ENCODE measurements at places on chromosomes 2 and 18. TPM values are rescaled to one million over a fixed set of nuclear protein-coding genes. Genes with fewer than 3 reads are reported as not detected.

Gene PMS1
- total RNA-seq: 56.1 TPM

Gene PLEK
- total RNA-seq: not detected

Gene CDH20
- not detected for total RNA-seq

Gene IL36G
- total RNA-seq: 0.80 TPM

Gene ADRA2B
- total RNA-seq: 0.42 TPM

Gene GNAL
- 0.97 TPM for total RNA-seq

GRCh38 chr2:238438856-238439849 lies 12.4 kb downstream of the ASB1 start:
- DNase-seq: peak; percentile 94

GRCh38 chr2:101781791-101782426 lies 84.4 kb downstream of the MAP4K4 start:
- DNase-seq: no peak

GRCh38 chr2:109186656-109187250 lies 57.7 kb downstream of the SH3RF3 start:
- no peak for DNase-seq

Data from Daoy (cell line).